ENCODE measurements at places on chromosomes 2 and 18.

- DNase-seq: no peak
These were observed 25.9 kb upstream of the GPR17 start for GRCh38 chr2:127619877-127620705.

DNA sequence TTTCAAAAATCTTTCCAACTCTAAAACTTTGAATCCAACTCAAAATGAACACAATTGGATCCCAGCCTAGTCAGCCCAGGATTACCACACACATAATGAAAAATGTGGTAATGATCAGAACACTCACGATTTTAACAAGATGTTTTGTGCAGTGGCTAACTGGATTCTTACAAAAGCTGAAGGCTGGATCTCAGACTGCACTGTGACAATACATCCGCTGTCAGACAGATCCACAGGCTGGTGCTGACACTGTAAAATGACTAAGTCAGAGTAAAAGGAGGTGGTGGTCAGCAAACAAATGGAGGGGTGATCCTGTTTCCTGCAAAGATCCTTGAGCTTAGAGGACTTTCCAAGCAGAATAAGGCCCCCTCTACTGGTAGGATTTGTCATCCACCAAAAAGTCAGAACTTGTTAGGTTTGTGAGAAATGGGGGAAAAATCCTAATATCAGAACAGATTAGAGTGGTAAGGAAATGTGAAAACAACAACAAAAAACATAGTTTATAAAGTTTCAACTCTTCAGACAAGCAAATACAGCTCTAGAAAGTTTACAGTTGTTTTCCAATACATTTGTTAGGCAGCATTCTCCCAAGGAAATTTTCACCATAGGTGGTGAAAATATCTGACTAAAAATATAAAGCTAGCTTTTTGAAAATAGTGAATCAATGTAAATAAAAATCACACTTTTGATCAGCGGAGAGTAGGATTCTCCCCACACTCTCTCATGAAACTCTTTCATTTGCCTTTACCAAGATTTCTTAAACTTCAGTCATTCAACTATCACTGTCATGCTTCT lies 211.9 kb downstream of the AGPS start:
- DNase-seq: no peak

GRCh38 chr2:128750328-128751165 lies 431.9 kb upstream of the HS6ST1 start:
- DNase-seq: no peak

- no peak for DNase-seq
These were observed 7.6 kb upstream of the METTL21A start for GRCh38 chr2:207632575-207633493.
